ENCODE measurements at places on chromosomes 2 and 18.

GRCh38 chr2:174492963-174493431 lies 6.2 kb upstream of the GPR155 start:
- no peak for DNase-seq

DNA sequence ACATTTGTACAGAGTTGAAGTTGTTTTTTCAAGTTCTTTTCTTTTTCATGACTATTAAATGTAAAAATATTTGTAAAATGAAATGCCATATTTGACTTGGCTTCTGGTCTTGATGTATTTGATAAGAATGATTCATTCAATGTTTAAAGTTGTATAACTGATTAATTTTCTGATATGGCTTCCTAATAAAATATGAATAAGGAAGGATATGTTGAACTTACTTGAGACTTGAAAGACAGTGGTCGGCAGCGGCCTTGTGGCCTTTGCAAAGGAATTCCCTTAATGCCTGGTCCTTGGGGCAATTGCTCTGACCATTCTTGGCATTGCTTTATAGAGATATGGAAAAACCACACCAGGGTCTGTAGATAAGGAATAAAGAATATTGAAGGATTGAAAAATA lies 25.9 kb upstream of the TMEM87B start:
- no peak for DNase-seq

DNA sequence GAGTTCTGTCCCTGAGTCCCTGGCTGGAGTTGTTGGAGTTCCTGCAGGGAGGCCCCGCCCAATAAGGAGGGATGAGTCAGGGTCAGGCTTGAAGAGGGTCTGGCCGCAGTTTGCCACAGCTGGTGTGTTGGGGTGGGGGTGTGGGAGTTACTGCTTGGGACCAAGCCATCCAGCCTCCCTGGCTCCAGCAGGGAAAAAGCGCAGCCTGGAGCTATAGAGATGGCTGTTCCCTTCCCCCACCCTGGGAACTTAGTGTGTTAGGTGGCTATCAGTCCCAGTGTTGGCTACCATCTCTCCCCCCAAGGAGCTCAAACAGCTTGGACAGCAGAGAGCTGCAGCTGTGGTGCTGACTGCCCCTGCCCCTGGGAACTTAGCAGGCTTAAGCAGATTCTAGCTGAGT lies 13.2 kb upstream of the TANK start:
- no peak for DNase-seq

GRCh38 chr2:45494275-45494977 lies 116.6 kb downstream of the SRBD1 start:
- DNase-seq: no peak

- no peak for DNase-seq
Measured at GRCh38 chr2:236949089-236949905, 136.4 kb upstream of the COPS8 start.

GRCh38 chr2:54572262-54572635 lies 116.1 kb downstream of the SPTBN1 start:
- DNase-seq: no peak

GRCh38 chr2:212361174-212361756 lies 177.3 kb downstream of the ERBB4 start:
- no peak for DNase-seq

DNA sequence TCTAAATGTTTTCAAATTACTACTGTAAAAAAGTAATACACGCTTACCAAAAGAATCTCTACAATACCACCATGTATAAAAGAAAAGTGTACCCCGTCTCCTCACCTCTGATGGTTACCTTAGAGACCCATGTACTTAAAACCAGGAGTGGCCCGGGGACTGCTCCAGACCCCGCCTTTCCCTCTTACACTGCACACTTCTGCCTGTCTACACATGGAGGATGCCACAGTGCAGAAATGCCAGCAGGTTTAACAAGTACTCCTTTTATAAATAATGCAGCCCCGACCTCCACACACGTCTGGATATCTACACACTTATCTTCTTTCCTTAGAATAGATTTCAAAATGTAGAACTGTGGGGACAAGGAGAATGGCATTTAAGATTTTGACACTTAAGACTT lies 5.3 kb downstream of the HDAC4 start:
- no peak for DNase-seq

DNA sequence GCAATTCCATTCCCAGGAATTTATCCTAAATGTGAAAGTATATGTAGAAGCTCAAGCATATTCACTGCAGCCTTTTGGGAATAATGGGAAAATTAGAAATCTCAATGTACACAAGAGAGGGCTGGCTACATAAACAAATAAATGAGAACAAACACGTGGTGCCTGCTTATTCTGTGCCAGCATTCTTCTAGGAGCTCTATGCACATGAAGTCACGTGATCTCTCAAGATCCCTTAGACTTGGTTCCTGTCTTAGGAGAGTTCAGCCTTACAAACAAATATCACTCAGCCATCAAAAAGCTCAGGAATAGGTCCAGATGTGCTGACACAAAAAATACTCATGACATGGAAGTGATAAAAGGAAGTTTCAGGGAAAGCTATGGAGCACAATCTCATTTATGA lies 92.9 kb upstream of the SP3 start:
- DNase-seq: no peak

DNA sequence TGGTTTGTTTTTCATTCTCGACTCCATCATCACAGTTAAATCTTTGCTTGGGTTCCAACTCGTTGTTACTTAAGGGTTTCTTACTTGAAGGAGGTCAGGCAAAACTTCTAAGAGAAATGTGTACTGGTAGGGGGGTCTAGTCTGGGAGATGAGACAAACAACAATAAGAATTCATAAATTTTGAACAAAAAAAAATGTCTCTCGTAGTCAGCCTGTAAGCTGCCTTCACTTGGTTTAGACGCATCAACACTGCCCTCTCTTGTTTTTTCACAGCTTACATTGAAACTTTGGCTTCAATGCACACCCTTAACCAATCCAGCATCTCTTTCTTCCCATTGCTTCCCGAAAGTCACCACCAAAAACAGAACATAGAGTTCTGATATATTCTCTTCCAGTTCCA lies 576.4 kb upstream of the PIK3C3 start:
- no peak for DNase-seq

- peak; percentile 80 for DNase-seq
Measured at GRCh38 chr2:85826990-85827878, 61.6 kb downstream of the ST3GAL5 start.
